ENCODE measurements at places on chromosomes 6 and 20.

DNA sequence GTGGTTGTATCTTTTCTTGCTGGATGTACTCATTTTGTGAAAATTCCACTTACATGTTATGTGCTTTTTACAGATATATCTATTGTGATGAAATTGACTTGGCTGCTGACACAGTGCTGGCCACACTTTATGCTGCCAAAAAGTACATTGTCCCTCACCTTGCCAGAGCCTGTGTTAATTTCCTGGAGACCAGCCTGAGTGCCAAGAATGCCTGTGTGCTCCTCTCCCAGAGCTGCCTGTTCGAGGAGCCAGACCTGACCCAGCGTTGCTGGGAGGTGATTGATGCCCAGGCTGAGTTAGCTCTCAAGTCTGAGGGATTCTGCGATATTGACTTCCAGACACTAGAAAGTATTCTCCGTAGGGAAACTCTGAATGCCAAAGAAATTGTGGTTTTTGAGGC lies 4.9 kb downstream of the BTBD3 start:
- no peak for DNase-seq

DNA sequence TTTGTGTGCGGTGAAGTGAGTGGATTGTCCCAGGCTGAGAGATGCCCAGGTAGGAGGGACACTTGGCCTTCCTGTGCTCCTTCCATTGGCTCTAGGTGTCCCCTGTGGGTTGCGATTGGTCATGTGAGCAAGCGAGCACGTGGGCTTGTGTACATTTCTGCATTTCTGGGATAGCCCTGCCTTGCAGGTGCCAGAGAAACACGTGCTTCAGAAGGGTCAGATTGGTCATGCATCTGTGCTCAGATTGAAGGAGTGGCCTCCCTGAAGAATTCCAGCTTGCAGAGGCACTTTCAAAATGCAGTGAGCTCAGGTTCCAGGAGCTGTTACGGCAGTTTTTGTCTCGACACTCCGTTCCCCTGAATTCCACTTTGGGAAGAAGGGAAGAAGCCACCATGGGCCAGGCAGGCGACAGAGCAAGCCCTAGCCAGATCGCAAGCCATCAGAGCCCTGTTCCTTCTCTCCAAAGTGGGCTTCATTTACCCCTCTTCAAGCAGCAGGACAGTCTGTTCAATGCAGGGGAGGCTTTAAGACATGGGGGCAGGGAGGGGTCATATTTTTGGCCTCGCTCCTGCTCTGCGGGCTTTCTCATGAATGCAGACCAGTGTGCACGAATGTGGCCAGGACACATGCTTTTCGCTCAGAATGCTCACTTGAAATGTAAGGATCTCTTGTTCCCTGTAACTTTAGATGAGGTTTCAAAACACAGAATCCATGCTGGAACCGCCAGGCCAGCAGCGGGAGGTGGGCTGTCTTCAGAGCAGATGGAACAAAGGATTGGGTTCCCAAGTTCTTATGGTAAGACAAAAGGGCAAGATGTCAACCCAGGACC lies 78.6 kb upstream of the AKAP12 start:
- no peak for DNase-seq

DNA sequence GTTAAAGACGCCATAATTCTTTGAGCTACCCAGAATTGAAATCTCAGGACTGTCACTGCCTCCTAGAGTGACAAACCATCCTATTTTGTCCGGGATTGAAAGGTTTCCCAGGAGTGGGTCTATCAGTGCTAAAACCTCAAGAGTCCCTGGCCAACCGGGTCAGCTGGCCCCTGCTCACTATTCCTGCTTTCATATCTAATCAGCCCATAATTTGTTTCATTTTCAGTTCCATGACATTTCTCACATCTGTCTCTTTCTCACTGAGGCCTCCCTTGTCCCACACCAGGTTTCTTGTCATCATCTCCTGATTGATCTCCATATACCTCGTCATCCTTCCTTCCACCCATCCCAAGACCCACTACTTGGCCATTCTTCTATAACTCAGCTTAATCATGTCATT lies 98.2 kb downstream of the SLC35B3 start:
- no peak for DNase-seq

GRCh38 chr6:45450132-45450531 lies 72.4 kb upstream of the SUPT3H start:
- no peak for DNase-seq

DNA sequence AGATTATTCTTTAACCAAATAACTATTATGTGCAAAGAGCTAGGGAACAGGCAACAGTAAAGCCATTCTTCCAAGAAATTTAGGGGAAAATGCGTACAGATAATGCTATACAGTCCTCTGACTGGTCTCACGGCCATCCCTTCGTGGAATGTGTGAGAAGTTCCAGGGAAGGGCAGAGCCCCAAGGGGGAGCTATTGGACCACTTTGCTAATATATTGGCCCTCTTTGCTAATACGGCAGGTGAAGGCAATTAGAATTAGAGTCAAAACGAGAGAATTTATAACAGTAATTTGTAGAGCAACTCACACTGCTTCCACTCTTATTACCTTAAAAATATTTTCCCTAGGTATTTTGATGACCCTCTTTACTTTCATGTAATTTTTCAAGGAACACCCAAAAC lies 140.4 kb downstream of the IMPG1 start:
- peak; percentile 35 for DNase-seq

Measured in NCI-H1694 treated with DMSO at 0.1 percent for 48 hours (cell line).